Islet precursor cell (in vitro differentiated cells): ENCODE measurements at places on chromosomes 1 and 21.
A peak's percentile ranks its signal among the peaks of the same experiment; 100 is the strongest.

- no peak for DNase-seq
Observed at GRCh38 chr21:36297938-36298572, 21.9 kb upstream of the MORC3 start.

DNA sequence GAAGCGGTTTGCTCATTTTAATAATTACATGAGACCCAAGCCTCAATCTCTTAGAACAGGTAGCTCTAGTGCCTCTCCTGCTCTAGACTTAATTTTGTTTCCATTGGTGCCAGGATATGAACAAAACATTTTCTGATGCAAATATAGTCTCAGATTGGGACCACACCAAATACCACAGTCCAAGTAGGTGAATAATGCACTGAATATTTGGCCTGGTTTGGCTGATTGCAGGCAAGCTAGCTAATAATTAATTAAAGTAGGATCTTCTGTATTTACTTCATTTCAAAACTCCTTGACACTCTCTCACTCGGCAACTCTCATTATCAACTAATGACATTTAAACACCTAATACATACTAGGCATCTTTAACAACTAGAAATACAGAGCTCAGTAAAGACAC, 219.6 kb downstream of the LTN1 start:
- no peak for DNase-seq

DNA sequence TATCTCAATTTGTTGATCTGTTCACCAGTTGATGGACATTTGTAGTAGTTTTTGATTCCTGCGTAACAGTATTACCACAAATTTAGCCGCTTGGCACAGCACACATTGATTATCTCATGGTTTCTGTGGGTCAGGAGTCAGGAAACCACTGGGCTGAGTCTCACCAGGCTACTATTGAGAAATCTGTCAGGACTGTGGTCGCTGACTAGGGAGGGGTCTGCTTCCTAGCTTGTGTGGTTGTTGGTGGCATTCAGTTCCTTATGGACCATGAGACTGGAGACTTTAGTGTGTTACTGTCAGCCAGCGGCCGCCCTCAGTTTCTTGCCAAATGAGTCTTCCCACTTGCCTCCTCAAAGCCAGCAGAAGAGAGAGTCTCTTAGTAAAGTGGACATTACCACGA, 9.8 kb downstream of the PEX14 start:
- no peak for DNase-seq

DNA sequence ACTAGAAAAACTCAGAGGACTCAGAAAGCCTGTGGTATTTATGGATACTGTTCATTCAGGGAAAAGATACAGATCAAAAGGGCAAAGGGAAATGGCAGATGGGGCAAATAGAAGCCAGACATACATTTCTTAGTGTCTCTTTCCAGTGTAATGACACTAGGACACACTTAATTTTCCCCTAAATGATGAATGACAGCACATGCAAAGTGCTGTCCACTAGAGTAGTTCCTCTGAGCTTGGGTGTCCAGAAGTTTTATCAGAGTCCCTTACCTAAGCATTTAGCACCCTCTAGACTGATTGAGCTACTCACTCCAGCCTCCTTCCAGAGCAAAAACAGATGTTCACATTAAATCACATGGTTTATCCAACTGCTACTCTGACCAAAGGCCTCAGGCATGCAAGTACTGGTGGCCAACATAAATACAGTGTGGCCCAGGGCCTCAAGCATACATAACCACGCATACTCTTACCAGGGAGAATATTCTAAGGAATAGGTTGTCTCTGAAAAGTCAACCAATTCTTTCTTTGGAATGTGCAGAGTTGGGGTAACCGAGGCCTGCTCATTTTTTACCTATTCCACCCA, 166.9 kb downstream of the NCAM2 start:
- peak; percentile 57 for DNase-seq

- DNase-seq: peak; percentile 92
Observed at GRCh38 chr1:19398309-19398760, 86.2 kb downstream of the SLC66A1 start.

DNA sequence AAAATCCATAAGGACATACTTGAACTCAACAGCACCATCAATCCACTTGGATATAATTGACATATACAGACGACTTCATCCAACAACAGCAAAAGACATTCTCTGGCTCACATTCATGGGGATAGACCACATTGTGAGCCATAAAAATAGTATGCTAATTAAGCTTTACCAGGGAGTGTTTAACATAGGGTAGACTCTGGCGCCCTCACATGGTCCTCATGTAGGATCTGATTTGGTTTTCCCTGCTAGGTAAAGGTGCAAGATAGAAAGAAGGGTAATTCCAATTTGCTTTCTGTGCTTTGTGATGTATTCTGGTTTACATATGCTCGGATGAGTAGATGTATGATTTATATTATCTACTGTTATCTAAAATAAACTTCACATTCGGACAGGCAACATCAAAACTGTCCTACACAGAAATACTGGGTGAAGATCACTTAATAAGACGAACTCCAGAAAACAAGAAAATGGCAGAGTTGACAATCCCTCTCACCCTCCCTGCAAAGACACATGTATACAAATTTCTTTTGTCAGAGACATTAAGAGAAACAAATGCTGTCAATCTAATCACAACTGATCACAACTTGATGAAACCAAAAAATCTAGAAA, 27.7 kb downstream of the CR1L start:
- no peak for DNase-seq

DNA sequence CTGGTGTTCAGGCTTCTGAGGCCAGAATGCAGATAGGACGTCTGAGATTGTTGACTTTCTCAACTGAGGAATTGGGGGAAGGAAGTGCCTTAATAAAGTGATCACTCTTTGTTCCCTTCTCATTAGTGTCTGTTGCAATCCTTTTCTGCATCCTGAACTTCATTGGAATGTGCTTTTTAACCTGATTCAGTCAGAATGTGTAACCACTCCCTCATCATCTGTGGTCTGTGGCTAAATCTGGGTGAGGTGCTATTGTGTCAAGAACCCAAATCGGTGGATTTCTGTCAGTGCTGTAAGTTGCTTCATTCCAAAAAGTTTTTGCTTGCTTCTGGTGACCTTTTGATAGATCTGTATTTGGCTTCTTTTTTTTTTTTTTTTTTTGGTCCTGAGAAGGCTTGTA, 38.2 kb downstream of the ARID1A start:
- no peak for DNase-seq

DNA sequence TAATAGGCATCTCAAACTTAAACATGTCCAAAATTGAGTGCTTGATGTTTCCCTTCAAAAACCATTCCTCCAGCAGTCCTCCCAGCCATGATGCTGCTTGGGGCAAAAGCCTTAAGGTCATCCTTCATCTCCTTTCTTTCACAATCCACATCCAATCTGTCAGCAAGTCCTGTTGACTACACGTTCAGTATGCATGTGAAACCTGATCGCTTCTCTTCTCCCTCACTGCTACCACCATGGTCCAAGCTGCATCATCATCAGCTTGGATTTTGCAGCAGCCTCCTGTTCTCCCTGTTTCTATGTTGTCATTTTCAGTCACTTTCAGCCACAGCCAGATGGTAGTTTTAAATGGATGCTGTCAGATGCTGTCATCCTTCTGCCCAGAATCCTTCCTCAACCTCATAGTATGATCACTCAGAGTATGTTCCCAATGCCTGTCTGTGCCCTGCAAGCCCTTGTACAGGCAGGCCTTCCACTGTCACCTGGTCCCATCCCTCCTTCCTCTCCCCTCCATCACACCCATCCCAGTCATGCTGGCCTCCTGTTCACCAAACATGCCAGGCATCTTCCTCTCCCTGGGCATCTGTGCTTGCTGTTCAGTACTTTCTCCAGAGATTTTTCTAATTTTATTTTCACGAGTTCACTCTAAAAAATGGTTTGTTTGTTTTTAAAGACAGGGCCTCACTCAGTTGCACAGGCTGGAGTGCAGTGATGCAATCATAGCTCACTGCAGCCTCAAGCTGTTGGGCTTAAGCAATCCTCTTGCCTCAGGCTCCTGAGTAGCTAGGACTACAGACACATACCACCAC, 66.0 kb downstream of the SYDE2 start:
- DNase-seq: no peak

- DNase-seq: peak; percentile 80
Observed at GRCh38 chr1:96845464-96845863, 123.9 kb downstream of the PTBP2 start.

- no peak for DNase-seq
Observed at GRCh38 chr1:94543893-94544635, 2.5 kb upstream of the F3 start.

GRCh38 chr1:93584261-93585003, 97.2 kb downstream of the BCAR3 start:
- peak; percentile 48 for DNase-seq

DNA sequence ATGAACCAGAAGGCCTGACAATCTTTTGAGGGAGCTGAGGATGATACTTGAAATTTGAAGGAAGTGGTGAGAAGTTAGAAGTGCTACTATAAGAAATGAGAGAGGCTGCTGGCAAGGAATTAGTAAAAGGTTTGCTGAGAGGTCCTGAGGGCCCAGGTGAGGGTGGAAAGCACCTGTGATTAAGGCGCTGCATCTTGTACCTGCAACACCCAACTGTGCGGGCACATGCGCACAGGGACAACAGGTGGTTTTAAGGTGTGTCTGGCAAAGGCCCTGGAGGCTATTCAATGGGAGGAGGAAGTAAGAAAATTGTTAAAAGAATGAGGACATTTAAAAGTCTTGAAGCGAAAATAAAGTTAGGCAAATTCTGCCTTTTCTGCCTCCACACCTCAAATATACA, 349.3 kb downstream of the RGS7 start:
- no peak for DNase-seq

GRCh38 chr1:95002540-95003432, 70.0 kb downstream of the ALG14 start:
- DNase-seq: no peak

DNA sequence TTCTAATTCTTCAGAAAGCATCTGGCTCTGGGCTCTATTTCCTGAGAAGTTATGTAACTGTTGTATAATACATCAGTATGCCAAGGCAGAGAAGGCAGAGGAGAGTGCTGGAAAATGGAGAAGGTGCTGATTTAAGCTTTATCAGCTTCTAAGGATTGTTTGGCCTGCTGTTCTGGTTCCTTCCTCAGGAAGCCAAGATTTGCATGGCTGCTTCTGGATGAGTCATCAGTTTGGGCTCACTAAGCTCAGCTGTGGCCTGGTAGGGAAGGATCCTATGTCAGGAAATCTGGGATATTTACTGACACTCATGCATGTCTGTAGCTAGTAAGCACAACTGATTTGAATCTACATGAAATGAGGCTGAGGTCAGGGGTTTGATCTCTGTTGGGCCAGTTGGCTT, 73.2 kb upstream of the ADGRL4 start:
- DNase-seq: peak; percentile 90

GRCh38 chr1:228352677-228353481, 53.8 kb downstream of the TRIM11 start:
- no peak for DNase-seq

DNA sequence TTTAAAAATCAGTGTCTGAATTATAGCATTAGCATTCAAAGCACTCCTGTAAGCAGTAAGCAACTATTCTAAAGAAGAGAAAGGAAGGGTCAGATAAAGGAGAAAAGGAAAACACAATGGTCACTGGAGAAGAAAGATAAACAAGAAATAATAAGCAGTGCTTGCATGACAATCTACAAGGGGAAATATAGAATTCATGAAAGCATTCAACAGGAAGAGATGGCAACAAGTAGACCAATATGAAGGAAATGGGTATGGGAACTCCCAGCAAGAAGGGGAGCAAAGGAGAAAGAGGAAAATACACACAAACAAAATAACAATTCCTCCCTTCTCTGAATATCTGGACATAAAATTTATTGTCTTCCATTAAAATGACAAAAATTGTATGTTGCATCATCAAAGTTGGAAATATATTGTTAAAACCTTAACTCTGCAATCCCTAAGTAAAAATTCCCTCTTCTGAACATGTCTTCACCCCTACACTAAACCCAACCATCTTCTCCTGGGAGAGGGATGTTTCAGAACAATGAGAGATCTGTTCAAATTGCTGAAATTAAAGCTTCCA, 206.3 kb upstream of the SAMSN1 start:
- no peak for DNase-seq

GRCh38 chr1:15155888-15156741, 2.6 kb downstream of the TMEM51 start:
- DNase-seq: no peak

DNA sequence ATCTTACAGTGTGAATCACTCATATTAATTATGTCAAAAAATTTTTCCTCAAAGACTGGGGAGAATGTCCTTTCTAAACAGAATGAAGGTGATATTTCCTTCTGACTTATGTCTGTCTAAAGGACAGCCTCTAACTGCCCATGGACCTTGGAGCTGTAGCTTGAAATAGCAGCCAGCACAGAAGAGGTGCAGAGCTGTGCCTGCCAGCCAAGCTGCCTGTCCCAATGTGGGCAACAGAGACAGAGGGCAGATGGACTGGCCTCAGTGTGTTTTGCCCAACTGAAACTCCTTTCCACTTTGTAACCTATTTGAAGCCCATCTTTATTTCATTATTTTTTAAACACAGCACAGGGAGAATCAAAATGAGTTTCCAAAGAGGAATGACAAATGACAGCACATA, 97.6 kb upstream of the DYNLT5 start:
- DNase-seq: no peak

DNA sequence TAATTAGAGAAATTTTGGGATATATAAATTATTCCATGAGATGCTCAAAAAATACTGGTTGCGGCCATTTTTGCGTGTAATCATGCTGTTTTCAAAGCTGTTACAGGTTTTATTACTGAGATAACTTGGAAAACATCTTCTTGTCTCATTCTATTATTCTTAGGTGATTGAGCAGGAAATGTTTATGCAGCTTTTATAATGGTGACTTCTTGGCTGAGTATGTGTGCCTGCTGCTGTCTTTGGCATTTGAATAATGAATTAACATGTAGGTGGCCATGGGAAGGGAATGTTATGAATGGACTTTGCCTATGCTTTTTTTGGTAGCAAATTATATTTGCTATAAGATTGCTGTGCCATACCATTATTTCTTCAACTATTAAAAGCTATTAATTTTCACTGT, 52.5 kb downstream of the RASAL2 start:
- no peak for DNase-seq

- no peak for DNase-seq
Observed at GRCh38 chr21:29287383-29287782, 11.3 kb upstream of the BACH1 start.

DNA sequence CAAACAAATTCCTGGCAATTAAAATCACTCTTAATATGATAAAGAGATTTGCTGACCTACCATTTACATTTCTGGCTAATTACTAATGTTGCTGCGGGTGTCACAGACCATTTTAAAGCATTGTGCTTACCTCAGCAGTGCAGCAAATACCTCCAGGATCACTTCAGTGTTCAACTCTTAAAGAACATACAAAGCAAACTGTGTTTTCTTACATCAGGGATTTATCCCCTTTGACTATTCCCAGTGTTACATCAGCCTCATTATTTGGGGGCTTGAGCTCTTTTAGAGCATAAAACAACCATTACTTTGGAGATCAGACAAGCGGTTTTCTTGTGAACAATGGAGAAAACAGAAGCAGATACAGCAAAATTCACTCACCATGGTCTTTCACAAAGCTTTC, 185.4 kb downstream of the LYPLAL1 start:
- DNase-seq: no peak

DNA sequence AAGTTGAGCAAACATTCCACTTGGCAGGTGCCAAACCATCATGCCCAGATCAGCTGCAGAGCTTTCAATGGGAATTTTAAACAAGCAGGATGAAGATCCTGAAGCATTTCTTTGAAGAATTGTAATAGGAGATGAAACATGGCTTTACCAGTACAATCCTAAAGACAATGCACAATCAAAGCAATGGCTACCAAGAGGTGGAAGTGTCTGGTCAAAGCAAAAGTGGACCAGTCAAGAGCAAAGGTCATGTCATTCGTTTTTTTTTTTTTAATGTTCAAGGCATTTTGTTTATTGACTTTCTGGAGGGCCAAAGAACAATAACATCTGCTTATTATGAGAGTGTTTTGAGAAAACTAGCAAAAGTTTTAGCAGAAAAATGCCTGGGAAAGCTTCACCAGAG, 3.0 kb upstream of the NDUFS5 start:
- DNase-seq: no peak
